ENCODE measurements at places on chromosomes 6 and 20.

DNA sequence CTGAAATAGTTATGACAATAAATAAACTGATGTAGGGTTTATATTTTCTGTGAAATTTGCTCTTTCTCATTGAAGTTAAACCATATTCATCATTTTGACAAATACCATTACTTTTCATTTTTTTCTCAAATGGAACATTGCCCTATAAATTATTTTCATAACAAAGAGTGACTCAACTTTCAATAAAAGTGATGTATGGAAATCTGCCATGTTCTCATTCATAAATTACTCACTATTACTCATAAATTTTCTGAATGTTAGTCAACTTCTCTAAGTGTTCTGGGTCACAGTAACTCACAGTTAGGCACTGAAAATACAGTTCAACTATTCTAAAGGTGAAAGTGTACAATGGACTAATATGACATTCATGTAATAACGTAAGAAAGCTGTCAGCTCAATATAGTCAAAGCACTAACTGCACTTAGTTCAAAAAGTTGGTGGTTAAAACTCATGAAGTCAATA lies 19.0 kb upstream of the STX11 start:
- peak; percentile 29 for DNase-seq

GRCh38 chr6:111110036-111110435 lies 22.7 kb downstream of the SLC16A10 start:
- DNase-seq = no peak

DNA sequence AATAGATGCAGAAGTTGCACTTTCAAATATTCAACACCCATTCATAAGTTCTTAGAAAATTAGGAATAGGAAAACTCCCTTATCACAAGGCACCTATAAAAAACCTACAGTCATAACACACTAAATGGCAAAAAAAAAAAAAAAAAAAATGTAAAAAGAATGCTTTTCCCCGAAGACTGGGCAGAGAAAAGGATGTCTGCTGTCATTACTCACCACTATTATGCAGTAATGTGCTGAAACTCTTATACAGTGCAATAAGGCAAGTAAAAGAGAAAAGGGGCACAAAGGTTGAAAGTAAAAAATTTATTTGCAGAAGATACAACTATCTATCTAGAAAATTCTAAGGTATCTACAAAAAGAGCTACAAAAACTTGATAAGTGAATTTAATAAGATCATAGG lies 607.8 kb upstream of the ARID1B start:
- DNase-seq = no peak

DNA sequence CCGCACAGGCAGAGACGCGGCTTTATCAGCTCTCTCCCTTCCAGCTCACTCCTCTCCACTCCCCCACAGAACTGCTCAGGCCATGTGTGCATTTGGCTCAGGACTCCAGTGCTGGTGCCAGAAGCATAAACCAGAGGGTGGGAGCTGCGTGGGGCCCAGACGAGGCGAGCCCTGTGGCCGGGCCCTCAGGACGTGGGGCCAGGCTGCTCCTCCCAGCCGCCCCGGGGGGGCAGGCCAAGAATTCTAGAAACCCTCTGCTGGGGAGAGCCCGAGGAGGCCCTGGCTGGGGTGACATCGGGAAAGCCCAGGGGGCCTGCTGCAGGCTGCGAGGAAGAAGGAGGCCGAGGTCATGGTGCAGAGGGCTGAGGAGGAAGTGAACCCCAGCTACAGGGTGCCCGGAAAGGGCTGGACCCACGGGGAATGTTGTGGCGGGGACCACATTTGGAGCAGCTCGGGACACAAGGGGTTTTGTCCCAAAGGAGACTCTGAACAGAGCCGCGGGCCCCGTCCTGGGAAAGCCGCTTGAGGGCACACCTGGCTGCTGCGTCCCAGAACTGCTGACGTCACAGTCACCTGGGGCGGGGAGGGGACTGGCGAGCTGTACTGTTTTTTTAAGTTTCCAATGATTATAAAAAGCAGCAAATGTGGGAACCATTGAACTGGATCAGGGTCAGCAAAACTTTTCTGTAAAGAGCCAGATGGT lies 107.1 kb downstream of the BANF2 start:
- no peak for DNase-seq

DNA sequence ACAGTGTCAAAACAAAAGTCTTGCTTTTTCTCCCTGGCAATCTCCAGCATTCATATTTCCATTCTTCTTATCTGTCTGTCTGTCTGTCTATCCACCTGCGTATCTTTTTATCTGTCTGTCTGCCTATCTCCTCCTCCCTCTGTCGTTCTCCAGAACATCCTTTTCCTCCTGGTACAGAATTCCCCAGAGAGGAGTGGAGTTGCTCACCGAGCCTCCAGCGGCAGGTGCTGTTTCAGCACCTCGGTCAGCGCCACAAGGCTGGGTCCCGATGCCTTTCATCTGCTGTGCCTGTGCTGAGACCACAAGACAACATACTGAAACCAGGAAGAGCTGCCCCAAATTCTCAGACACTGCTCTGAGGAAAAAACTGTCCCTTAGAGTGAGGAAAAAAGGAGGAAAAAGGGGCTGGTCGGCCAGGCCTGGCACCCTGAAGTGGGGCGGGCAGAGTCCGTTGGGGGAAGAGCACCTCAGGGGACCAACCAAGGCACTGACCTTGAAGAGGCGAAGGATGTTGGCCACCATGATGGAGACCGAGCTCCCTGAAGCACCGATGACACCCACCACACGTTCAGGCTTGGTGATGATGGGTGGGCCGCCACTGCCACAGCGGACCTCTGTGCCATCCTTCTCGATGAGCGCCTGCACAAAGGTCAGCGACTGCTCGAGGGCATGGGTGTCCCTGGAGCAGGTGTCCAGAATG lies 13.3 kb downstream of the GRM4 start:
- DNase-seq = peak; percentile 40

DNA sequence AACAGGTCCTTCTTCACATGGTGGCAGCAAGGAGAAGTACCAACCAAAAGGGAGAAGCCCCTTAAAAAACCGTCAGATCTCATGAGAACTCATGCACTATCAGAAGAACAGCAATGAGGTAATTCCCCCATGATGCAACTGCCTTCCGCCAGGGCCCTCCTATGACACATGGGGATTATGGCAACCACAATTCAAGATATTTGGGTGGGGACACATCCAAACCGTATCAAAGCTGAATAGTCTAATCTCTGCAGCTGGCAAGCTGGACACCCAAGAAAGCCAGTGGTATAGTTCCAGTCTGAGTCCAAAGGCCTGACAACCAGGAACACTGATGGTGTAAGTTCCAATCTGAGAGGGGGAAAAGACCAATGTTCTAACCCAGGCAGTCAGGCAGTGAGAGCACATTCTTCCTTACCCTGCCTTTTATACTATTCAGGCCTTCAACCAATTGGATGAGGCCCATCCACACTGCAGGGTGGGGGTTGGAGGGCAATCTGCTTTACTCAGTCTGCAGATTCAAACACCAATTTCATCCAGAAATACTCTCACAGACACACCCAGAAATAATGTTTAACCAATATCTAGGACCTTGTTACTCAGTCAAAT lies 17.9 kb upstream of the CNKSR3 start:
- DNase-seq = no peak

GRCh38 chr20:25296094-25297093 lies 48.5 kb downstream of the PYGB start:
- peak; percentile 48 for DNase-seq

DNA sequence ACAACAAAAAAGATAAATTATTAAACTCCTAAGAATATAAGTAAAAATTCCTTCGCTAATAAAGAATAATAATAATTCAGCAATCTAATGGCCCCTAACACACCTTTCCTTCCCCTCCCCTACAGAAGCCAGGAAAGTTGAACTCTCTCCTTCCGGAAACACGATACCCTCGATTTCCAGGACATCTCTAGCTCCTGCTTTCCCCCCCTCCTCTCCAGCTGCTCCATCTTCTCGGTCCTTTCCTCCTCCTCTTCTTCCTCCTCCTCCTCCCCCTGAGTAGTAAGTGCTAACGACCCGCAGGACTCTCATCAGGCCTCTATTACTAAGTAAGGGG lies 603 bp downstream of the TASP1 start:
- peak; percentile 38 for DNase-seq

- DNase-seq = no peak
Observed at GRCh38 chr20:11917663-11918062, at the start of gene BTBD3. Gene BTBD3 (plus strand): TSS chr20:11917893. CDS start chr20:11918276, 383 bp downstream.

GRCh38 chr20:5078399-5078958 lies 41.3 kb downstream of the PCNA start:
- DNase-seq = peak; percentile 75

DNA sequence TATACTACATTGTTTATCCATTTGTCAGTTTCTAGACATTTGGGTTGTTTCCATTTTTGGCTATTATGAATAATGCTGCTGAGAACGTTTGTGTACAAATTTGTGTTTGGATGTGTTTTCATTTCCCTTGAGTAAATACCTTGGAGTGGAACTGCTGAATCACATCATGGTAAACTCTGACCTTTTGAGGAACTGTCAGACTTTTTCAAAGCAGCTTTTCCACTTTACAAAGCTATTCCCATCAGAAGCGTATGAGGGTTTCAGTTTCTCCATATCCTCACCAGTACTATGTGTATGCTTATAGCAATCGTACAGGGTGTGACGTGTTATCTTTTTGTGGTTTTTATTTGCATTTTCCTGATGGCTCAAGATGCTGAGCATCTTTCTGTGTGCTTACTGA lies 103.7 kb downstream of the MYO6 start:
- peak; percentile 4 for DNase-seq

- DNase-seq = no peak
Observed at GRCh38 chr6:12165722-12166280, 124.4 kb upstream of the EDN1 start.

Data from A172 (cell line).